SK-MEL-5 (cell line): ENCODE measurements at places on chromosomes 4 and X.

DNA sequence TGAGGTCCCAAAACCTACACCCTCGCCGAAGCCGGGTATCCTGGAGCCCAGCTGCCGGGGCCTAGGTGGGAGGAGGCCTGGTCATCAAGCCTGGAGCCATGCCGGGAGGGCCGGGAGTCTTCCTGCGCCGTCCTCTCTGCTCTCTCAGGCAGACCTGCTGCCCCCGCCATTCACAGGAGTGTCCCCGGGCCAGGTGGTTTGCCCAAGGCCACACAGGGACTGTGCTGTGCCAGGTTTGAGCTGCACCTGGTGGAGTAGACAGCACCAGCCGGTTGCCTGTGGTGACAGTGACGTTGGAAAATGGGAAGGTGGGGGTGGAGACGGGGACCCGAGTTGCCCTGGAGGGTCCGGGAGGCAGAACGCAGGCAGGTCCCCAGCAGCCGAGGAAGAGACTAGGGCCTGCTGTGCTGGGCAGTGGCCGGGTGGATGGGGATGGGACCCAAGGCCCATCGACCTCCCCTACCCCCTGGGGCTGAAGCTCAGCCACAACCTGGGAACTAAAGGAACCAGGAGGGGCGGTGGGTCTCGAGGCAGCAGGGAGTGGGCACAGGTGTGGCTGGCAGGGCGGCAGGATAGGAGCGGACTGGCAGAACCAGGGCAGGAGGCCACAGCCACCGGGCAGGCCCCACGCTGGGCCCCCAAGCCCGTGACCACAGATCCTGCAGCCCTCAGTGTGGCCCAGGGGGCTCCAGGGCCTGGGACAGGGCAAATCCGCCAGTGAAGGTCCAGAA, 9.5 kb downstream of the DOK7 start:
- no peak for DNase-seq

DNA sequence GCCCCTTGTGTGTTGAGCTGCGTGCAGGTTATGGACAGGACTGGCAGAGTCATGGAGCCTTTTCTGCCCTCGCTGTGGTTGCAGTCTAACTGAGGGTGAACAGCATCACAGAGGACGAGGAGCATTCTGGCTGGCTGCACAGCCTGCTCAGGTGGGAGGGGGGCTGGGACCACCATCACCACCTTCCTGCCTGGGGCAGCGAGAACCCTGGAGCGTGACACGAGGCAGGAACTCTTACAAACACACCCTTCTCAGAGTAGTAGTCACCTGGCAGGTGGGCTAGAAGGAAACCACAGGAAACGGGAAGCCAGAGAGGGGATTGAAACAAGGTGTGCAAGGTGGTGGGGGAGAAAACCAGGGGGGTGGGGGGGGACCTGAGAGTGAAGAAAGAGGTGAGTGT, 25.6 kb downstream of the TKTL1 start:
- DNase-seq, result no peak

GRCh38 chr4:93203708-93204107, 624.8 kb upstream of the ATOH1 start:
- peak; percentile 73 for DNase-seq

GRCh38 chr4:55598641-55599040, 6.6 kb upstream of the PDCL2 start:
- no peak for DNase-seq

DNA sequence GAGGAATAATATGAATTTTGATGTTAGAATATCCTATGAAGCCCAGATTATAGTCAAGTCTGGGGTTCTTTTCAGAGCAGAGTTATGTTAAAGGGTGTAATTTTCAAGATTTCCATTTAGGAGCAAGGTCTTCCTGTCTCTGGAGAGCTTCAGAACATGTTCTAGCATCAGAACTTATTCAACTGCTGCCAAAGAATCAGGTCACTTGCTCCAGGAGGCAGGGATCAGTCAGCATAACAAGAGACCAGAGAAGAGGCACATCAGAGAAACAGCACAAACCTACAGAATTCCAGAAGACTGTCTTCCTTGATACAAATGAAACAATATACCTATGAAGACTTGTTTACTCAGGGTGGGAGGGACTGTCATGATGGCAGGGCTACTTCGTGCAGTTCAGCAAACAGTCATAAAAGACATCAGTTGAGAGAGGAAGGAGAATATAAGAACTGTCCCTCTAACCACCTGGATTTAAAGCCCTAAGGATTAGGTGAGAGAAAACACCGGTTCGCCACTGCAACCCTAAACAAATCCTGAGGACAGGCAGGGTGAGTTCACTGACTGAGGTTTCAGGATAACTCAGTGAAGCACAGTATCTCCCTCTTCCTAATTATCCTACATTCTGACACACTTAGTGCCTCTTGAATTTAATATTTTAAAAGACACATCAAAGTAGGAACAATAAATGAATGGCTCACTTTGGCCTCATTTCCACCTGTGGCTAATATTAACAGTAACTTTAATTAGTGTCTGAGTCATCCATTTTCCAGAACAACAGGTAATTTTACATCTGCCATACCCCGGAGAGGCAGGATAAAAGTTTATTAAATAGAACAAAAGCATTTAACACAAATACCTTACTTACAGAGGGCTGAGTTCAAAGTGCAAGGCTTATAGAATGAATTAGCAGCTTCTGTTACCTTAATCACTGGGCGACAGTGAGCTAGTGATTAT, 93.0 kb downstream of the HDAC8 start:
- DNase-seq, result no peak

DNA sequence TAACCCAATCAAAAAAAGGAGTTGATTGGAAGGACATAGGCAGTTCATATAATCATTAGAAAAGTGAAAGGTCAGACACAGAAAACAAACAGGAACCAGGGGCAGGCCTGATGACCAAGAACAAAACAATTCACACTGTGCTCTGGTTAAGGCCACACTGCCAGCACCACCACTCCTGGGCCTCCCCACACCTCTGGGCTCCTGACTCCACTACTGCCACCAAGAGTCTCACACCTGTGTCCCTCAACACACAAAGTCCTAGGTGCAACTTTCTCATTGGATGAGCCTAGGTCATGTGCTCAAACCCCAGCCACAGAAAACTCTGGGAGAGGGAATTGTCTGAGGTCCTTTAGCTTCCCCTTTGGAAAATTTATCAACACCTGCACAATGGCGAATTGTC, 11.1 kb upstream of the FAM9C start:
- no peak for DNase-seq

DNA sequence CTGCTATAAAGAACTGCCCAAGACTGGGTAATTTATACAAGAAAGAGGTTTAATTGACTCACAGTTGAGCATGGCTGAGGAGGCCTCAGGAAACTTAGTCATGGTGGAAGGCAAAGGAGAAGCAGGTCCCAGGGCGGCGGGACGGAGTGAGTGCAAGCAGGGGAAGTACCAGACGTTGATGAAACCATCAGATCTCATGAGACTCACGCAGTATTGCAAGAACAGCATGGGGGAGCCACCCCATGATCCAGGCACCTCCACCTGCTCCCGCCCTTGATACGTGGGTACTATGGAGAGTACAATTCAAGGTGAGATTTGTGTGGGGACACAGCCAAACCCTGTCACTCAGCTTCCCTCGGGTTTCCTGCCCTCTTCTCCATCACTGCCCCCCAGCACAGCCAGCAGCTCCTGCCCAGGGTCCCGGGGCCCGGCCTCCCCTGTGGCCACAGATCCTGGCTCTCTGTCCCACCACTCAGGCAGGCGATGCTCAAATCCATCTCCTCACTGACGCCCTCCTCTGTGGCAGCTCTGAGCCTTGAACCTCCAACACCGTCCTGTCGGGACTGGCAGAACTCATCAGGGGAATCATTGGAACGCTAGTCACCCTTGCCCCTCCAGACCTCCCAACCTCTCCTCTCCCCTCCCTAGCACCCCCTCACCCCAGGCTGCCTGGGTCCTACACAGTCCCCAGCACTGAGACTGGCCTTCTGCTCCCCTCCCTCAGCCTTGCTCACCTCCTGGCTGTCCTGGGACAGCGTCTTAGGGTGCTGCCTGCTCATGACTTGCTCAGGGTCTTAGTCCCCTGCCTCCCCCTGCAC, 37.6 kb downstream of the FGFRL1 start:
- no peak for DNase-seq
